Activated gamma-delta T cell treated with anti-CD3 and anti-CD28 coated beads, Interleukin-2, amount 50 U/mL, for 16 hours (primary cell): ENCODE measurements at places on chromosomes 1 and 21.

- DNase-seq: no peak
Observed at GRCh38 chr1:79497193-79497773, 490.8 kb upstream of the ADGRL4 start.

GRCh38 chr1:178534137-178534868 lies 21.4 kb downstream of the TEX35 start:
- DNase-seq: no peak

- no peak for DNase-seq
Observed at GRCh38 chr1:59384443-59384842, 87.5 kb downstream of the FGGY start.

DNA sequence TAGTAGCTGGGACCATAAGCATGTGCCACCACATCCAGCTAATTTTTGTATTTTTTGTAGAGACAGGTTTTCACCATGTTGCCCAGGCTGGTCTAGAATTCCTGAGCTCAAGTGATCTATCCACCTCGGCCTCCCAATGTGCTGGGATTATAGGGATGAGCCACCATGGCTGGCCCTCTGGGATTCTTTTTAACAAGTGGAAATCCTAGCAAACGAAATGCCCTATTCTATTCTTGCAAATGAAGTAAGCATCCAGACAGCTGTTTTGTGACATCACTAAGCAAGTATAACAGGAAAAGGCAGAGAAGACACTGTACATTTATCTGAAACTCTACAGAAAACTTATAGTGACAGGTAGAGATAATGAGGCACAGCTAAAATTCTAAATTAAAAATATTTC lies 86.4 kb downstream of the DDAH1 start:
- no peak for DNase-seq

GRCh38 chr1:6500544-6501278 lies 9.2 kb upstream of the PLEKHG5 start:
- no peak for DNase-seq

DNA sequence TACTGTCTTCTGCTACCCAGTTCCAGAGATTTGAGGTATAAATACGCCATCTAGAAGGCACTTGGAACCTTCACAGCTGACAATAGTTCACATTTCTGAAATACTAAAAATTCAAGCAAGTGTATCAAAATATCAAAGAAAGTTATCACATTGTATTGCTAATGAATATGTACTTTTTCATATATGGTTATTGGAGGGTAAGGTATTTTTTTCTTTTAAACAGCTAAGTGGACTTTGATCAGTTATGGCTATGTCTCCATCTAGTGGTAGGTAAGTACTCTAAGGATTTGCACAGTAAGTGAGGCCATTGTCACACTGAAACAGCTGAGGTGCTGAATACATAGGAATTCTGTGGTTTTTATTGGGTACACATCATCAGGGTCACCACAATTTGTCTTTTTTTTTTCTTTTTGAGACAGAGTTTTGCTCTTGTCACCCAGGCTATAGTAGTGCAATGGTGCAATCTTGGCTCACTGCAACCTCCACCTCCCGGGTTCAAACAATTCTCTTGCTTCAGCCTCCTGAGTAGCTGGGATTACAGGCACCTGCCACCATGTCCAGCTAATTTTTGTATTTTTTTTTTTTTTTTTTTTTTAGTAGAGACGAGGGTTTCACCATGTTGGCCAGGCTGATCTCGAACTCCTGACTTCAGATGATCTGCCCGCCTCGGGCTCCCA lies 49.1 kb upstream of the CR2 start:
- no peak for DNase-seq

DNA sequence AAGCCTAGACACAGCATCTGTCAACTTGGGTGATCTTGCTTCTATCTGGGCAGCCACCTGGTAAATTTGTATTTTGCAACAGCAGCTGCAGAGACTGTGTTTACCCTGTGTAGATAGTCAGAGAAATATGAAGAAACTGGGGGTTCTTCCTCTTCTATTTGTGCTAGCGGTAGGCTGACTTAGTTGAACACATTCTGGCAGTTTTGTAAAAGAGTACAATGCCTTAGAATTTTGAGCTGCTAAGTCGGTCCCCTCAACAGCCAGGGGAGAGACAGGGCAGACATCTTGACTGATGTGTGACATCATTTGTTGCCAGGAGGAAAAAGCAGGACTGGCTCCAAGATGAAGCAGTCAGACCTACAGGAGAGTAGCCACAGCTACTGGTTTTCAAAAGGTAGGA lies 53.7 kb downstream of the KCNJ6 start:
- DNase-seq: no peak

GRCh38 chr1:219434285-219434922 lies 178.5 kb downstream of the ZC3H11B start:
- DNase-seq: no peak

DNA sequence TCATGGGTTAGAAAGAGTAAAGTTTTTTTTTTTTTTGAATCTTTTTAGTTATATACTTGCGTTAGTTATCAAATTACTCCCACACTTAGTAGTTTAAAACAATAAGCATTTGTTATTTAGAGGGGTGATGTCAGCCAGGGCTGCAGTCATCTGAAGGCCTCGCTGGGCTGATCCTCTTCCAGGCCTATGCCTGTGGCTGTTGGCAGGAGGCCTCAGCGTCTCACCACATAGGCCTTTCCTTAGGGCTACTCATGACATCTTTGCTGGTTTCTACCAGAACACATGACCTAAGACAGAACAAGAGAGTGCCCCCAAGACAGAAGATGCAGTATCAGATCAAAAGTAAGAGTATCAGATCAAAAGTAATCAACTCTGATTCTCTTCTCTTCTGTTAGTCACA lies 167.4 kb downstream of the HHAT start:
- DNase-seq: no peak

- no peak for DNase-seq
Observed at GRCh38 chr1:162605225-162605927, 26.9 kb upstream of the DDR2 start.

GRCh38 chr1:153025797-153026196 lies 5.2 kb upstream of the SPRR1B start:
- no peak for DNase-seq
